Right ventricle myocardium inferior (tissue), 1 donor: ENCODE measurements at places on chromosomes 6 and 20.

- DNase-seq = no peak
Measured at GRCh38 chr20:36792422-36792821, 18.9 kb upstream of the DSN1 start.

GRCh38 chr6:46306431-46306830 lies 135.7 kb upstream of the ENPP5 start:
- DNase-seq = no peak

DNA sequence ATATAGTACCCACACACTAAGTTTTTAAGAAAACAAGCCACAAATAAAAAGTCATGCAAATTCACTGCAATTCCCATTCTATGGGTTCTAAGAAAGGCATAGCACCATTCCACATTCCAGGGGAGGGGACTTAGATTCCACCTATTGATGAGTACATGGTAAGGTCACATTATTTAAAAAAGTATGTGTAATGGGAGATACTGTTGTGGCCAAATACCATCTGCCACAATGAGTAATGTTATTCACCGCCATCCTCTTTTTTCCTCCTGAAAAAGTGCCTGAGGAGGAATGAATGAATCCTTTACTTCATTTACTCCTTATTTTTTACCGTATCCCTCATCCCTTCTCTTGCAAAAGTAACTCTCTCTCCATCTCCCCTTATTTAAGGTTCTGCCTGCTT lies 27.0 kb upstream of the ADGRF1 start:
- no peak for DNase-seq

DNA sequence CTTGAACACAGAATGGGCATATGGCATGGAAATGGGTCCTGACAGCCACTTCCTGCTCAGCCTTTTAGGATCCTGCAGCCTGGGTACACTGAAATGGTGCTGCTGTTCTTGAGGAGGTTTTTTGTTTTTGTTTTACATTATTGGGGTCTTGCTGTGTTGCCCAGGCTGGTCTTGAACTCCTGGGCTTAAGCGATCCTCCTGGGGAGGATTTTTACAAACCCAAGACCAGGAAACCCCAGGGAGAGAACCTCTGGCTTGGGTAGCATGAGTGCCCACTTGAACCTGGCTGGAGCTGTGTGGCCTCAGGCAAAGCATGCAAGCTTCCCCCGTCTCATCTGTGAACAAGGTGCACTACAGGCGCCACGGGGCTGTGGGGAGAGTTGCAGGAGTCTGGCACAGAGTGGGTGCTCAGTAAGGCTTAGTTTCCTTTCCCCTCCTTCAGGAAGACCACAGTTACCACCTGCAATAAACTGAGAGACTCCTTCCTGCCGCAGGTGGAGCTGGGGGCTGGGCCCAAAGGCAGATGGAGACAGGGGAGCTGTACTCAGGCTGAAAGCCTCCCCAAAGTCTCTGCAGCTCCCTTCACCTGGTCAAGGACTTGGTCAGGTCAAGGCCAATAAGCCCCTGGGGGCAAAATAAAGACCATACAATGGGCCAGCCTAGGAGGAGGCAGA lies 1.8 kb downstream of the SLA2 start:
- DNase-seq = no peak

DNA sequence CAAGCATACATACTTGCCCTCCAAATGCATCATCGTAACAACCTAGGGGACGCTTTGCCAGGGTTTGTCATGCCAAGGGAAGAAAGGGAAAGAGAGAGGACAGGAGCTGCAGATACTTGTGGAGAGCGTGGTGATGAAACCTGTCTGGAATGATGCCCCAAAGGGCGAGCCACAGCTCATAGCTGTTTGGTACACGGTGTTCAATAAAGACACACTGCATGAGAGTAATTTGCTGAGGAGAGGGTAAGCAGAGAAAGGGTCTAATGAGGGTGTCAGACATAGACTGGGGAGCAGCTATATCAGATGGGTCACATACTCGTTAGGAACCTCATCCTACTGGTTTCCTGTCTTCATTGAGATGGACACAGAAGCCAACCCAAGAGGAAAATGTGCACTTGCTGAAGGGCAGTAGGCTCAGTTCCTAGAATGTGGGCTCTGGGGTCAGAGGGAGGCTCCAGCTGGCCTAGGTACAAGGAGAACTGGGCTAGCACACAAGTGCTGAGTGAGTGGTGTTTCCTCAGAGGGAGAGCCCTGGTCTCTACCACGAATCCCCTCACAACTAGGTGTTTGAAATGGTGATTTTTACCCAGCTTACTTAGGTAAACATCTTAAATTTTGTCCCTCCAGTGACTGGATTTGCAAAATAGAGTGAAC lies 5.2 kb upstream of the FOXO3 start:
- DNase-seq = no peak

DNA sequence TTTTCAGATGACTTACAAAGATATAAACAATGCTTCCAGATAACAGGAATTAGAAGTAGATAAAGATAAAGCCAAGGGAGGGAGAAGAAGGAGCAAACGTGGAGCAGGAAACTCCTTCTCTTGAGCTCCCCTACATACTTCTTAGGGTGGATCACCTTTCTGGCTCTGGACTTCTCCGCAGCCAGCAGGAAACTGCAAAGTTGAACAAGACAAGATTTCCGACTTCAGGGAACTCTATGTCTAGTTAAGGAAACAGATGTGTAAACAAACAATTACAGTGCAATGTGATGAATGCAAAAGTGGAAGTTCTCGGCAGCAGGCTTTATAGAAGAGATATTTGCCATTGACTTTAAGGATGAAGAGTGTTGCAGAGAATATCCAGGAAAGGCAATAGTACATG lies 134.0 kb upstream of the MARCKS start:
- DNase-seq = no peak

- DNase-seq = no peak
Measured at GRCh38 chr6:81896525-81897503, 144.3 kb upstream of the TENT5A start.

DNA sequence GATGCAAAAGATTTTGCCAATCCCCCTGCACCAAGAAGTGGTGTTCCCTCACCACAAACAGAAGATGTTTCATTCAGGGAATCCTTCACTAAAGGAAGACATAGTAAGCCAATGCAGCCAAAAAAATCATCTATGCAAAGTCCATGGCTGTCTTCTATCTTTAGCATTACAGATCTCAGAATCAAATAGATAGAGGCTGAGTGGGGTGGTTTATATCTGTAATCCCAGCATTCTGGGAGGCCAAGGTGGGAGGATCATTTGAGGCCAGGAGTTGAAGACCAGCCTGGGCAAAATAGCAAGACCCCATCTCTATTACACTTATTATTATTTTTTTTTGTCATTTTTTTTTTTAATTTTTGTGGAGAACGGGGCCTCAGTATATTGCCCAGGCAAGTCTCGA lies 32.9 kb upstream of the ZNF217 start:
- no peak for DNase-seq

GRCh38 chr20:56766528-56766927 lies 137.4 kb downstream of the TFAP2C start:
- no peak for DNase-seq

- DNase-seq = no peak
Measured at GRCh38 chr20:63686094-63686491, 10.4 kb upstream of the TNFRSF6B start.

- DNase-seq = no peak
Measured at GRCh38 chr20:7463290-7463689, 477.0 kb downstream of the HAO1 start.

GRCh38 chr6:15793288-15793687 lies 130.5 kb upstream of the DTNBP1 start:
- DNase-seq = no peak

DNA sequence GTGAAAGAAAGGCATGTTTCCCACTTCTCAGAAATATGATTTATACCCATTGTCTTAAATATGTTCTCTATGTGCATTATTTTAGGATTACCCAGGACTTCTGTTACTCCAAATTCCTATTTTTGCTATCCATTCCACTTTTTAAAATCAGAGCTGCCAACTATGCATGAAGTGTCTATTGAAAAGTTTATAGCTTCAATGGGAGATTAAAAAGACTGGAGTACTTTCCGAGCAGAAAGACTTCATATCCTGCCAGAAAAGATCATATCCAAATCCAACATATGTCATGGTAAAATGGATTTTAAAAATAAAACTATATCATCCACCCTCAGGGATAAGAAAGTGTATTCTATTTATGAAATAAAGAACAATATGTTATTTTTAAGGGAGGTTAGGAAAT lies 212.7 kb downstream of the COL12A1 start:
- no peak for DNase-seq

DNA sequence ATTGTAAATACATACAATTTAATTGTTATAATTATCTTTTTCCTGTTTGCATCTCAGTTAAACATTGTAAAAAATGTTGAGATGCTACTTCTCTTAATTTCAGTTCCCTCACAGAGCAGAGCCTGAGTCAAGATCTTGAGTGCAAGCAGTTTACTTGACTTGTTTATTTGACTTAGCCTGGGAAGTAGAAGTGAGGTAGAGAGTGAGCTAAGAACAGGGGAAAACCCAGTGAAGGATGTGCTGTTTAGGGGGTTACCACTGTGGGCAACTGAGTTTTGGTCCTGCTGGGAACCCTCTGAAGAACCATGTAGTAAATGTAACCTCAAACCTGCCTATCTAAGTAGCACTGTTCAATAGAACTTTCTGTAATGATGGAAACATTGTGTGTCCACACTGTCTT lies 495.2 kb upstream of the FLRT3 start:
- no peak for DNase-seq

DNA sequence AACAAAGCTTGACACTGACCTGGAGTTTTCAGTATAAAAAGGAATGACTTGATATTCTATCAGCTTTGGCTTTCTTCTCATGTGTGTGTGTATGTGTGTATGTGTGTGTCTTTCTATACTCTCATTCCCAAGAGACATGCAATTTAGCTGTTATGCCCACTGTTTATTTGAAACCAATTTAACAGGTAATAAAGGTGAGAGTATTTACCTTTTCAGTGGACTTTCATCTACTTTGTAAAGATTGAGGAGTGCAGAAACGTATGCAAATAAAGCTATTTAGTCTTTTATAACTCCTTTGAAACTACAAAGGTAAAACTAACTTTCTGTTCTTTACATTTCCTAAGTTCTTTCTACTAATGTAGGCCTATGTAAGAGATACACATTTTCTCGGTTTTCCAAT lies 103.5 kb upstream of the HS3ST5 start:
- DNase-seq = no peak

GRCh38 chr6:139161169-139161568 lies 26.3 kb downstream of the HECA start:
- no peak for DNase-seq

DNA sequence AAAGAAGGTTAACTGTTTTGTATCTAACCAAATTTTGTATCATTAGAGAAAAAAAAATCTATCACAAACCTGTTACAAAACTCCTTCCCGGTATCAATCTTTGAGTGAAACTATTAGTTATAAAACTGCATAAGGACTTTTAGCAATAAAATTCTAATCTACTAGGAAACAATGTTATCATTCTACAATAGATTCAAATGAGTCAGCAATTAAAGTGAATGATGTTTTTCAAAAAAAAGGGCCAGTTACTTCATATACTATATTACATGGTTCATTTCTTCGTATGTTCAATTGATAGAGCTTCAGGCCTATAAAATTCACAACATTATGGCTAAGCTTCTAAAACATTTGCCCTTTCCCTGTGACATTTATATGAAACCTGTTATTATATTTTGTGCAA lies 15.6 kb downstream of the ASCC3 start:
- no peak for DNase-seq

DNA sequence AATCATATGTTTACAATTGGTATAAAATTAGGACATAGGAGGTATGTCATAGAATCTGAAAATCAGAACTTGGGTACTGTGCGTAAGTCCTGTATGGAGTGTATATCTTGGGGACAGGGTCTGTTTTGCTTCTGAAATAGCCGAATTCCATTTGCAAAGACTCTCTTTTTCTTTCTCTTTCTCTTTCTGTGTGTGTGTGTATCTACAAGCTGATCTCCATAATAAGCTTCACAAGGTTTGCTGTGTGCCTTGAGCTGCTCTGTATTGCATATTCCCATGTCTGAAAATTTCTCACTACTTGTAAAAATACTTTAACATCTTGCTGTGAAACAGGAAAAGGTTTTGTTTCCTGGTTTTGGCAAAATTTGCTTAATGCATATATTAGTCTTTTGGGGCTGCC lies 29.5 kb downstream of the STX11 start:
- no peak for DNase-seq

DNA sequence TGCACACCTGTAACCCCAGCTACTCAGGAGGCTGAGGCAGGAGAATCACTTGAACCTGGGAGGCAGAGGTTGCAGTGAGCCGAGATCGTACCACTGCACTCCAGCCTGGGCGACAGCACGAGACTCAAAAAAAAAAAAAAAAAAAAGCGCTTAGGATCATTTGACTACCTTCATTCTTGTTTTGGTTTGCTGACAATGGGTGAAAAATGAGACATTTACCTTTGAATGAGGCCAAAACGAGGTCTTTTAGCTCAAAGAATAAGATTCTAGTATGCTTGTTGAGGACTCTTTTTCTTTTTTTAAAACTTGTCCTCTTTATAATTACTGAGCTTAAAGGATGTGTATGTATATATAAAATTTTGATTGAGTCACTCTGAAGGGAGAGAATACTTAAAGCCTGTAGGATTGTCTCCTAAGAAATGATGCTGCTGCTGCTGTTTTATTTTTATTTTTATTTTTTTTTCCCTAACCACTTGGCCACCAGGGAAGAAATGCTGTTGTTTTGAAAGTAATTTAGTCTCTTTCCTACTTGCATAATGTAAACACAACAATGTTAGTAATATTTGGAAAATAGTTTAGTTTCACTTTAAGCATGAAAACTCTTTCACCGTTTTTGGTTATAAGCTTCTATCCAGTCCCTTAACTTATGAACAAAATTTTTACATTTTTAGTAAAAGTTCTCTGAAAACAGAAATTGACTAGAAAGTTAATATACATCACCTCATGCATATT lies 7.9 kb downstream of the UBR2 start:
- no peak for DNase-seq

DNA sequence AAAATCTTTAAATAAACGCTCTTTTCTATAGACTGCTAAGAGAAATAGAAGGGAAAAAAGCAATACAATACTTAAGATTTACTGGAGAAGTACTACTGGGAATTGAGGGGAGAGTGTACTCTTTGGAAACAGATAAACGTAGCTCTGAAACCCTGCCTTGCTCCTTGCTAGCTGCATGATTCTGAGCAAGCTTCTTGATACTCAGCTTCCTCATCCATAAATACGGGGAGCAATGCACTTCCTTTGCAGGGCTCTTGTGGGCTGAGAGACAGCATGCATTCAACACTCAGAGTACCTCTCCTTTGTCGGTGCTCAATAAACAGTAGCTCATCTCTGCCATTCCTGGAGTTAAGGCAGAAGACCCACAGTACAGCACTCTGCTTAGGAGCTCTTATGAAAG lies 159.7 kb downstream of the BTBD9 start:
- DNase-seq = no peak

- no peak for DNase-seq
Measured at GRCh38 chr20:32582659-32583580, 2.2 kb downstream of the NOL4L start.

GRCh38 chr6:144986271-144986670 lies 701.1 kb downstream of the UTRN start:
- no peak for DNase-seq

- no peak for DNase-seq
Measured at GRCh38 chr20:8306937-8307336, 174.9 kb downstream of the PLCB1 start.
